ENCODE measurements at places on chromosomes 3 and 15.

DNA sequence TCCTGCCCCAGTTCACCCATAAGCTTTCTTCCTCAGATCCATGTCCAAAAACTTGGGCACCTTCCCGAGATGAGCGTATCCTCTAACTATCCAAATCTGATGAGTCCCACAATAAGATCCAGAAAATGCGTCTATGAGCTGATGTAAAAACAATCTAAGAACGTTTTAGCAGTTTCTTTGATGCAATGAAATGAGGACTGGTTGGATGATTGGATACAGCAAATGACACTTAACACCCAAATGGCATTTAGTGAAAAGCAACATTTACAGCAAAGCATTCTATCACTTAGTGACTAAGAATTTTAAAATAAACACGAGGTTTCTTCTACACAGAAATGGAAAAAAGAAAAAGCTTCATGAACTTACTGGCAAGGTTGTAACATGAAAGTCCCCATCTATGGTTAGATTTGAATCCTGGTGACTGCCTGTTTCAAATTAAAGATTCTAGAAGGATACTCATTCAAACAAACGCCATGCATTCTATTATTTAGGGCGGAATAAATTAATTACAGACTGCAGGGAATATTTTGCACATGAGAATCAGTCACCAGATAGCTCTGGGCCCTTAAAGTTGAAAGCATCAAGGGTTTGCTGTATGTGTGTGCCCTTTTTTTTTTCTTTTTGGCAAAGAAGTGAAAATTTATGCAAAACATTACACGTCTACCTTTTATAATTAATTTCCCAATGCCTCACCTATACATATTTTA lies 598.6 kb downstream of the FOXP1 start:
- DNase-seq = no peak

DNA sequence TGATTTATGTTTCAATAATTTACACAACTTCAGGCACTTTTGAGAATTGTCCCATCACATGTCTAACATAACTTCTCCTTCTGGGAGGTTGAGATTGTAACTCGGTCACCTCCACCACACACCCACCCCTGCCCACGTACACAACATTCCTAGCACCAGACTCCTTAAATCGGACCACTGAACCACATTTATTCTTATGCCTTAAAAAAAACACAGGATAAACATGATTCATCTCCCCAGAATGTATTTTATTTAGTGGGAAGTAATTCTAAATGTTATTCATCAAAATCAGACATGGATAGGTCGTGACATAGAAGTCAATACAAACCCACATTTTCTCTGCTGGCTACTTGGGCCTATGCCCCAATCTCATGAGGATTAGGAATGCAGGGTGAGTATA lies 3.0 kb downstream of the SNTN start:
- DNase-seq = no peak

DNA sequence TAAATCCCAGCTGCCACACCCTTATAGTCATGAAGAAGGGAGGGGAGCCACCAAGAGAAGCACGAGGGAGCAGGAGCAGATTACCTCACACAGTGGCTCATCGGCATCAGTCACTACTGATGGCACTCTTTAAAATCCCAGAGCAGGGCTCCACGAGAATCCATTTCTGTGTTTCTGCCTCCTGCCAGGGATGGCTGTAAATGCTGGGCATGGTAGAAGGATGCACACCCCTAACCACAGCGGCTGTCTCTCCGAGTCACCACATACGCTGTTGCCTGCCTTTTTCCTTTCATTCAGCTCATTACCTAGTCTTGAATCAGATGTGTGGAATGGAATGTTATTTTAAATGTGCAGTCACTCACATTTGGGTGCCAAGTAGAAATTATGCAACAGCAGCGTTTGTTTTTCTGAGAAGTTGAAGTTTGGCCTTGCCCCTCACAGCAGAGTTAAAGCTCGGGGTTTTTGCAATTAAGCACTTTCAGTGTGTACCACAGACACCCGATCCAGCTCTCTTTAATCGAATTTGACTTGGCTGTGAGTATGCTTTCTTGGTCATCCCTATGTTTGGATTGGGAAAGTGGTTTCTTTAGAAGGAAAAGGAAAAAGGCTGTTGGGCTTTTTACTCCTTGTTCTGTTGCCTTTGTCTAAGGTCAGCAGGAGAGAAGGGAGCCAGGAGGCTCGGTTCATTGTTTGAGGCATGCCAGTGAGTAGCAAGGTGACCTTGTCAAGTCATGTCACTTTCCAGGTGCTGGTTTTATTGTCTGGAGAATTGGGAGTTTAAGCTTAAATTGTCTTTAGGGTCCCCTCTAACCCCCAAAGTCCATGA lies 284.2 kb upstream of the TPM1 start:
- DNase-seq = no peak

- DNase-seq = peak; percentile 40
These were observed 164.8 kb upstream of the NUDT16 start for GRCh38 chr3:131216801-131217200.

DNA sequence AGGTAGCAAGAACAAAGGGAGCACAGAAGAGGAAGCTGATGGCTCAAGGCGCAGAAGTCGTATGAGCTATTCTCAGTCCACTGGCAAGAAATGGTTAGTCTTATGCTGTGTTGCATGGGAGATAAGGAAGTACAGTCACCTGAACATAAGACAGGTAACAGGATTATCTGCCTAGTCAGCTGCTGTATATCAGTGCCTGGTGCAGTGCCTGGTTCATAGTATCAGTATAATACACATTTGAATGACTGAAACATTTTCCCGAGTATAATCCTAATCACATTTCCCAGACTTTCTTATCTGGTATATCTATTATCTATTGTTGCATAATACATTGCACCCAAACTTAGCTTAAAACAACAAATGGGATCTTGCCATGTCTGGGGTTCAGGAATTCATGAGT lies 302.5 kb downstream of the GABRG3 start:
- DNase-seq = no peak

GRCh38 chr3:77259694-77260093 lies 219.8 kb downstream of the ROBO2 start:
- DNase-seq = no peak

DNA sequence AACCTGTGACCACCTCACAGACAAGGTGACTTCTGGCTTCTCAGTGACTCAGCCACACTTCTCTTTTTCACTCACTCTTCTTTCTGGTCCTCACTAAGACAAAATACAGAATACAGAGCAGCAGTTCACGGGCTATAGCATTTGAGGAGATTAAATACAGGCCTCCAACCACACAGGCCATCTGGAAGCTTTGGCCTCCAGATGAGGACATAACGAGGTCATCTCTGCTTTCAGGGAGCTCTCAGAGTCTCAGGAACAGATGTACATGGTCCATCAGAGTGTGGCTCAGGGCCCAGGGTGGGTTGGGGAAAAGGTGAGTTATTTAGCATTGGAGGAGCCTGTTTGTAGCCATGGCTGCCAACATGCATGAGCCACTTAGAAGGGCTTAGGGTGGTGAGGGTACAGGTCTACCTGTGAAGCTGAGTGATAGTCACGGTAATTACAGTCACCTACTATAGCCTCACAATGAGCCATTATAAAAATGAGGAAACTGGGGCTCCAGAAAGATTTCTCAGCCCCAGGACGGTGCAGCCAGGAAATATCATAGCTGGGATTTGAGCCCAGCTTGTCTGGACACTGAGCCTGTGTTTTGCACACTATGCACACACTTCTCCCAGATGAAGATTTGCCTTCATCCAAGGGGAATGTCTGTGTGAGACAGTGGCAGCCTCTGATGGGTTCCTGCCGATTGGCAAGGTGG lies 159.8 kb upstream of the CTDSPL start:
- DNase-seq = no peak

- no peak for DNase-seq
These were observed 15.4 kb downstream of the SH3BP5 start for GRCh38 chr3:15316998-15317435.

DNA sequence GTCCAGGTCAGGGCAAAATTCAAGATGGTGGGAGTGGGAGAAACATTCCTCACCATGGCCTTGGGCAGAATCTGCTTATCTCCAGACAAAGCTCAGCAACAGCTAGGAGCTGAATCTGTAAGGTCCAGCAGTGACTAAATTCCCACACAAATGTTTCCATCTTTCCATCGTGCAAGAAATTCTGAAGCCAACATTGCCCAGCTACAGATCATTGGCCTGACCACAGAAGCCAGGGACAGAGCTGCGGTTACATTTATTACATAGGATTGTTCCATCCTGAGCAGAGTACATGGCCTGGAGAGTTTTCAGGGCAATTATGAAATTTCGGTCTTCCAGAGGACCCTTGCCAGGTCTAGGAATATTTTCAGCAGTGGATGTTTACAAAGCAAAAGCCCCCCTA lies 100.3 kb downstream of the LIPC start:
- DNase-seq = no peak

- peak; percentile 86 for DNase-seq
These were observed 31.1 kb upstream of the CCDC174 start for GRCh38 chr3:14620512-14620911.

GRCh38 chr3:55607175-55607574 lies 120.1 kb upstream of the WNT5A start:
- DNase-seq = no peak

DNA sequence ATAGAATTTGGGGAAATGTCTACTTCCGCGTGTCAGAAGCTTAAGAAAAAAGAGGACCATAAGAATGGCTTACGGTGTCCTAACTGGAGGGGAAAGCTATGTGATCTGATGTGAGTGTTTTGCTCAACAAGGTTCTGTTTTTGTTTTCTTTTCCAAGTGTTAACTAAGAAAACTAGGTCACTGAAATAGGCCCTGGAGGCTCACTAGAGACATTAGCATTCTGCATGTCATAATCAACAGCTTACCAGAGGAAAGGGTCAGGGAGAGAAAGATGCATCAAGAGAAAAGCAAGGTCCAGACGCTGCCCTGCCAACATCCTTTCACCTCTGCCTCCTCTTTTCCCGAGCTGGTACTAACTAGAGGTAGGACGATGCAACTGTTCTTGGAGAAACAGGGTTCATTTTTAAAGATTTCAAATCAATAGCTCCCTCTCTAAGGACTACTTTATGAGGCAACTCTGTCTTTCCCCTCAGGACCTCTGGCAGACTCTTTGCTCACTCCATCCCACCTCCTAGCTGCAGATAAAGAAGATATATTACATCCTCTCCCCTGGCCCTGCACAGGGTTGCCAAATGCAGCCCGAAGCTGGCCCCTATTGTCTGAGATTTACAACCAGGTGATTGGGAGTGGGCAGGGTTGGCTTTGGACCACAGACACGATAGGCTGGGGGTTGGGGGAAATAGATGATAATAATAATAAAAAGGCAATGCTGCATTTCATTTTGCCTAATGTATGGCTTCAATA lies 209.9 kb upstream of the SLC2A2 start:
- DNase-seq = no peak

- DNase-seq = no peak
These were observed 56.0 kb upstream of the ATP2B2 start for GRCh38 chr3:10561162-10561945.

DNA sequence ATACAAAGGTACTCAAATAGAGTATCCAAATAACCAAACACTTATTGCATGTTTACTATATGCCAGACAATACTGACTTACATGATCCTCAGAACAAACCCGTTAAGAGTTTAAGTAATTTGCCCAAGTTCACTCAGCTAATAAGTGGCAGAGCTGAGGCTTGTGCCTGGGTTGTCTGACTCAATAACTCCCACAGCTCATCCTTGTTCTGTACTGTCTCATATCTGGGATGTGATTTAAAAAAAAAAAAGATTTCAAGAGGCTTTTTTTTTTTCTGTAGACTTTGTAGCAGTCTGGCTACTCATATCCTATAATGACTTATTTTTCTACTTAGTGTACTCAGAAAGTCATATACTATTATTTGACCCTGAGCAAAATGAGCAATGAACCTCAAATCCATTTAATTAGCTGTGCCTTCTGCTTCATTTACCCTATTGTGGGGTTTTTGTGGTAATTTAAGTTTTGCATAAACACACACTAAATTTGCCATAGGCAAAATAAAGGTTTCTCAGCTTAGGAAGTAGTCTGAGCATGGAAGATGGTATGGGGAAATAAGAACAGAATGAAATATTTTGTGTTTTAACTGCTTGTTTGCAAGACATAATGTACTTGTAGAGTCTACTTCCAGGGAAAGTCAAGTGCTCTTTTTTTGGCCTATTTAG lies 3.1 kb downstream of the NSUN3 start:
- no peak for DNase-seq

DNA sequence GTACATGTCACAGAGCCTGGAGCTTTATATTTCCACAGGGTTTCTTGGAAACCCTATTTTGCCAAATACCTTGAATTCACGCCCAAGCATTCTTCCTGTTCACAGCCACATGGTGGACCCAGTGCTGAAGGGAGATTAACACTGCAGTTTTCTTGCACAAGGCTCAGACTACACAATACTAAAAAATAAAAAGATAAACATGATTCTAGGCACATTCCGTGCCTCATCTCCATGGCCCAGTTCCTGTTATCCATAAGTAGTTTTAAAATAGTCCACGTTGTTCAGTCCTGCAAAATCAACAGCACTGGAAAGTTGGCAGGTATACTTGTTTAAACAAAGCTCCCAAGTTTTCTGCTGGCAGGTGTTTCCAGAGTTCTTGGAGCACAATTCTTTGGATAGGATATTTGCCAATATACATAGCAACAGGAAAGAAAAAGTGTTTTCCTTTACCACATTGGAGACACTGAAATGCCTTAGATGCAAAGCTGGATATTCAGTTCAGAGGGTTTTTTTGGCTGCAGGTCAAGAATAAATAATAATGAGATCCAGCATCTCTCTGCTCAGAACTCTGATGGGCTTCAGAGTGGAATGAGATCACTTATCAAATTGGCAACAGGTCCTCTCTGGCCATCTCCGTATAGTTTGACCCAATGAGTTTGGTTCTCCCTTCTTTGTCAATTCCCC lies 88.1 kb upstream of the TGFBR2 start:
- DNase-seq = no peak

GRCh38 chr3:47491186-47491585 lies 15.4 kb upstream of the SCAP start:
- DNase-seq = no peak

GRCh38 chr15:28900041-28900891 lies 14.5 kb downstream of the APBA2 start:
- DNase-seq = no peak

- no peak for DNase-seq
These were observed 10.0 kb upstream of the FILIP1L start for GRCh38 chr3:100124201-100124761.

DNA sequence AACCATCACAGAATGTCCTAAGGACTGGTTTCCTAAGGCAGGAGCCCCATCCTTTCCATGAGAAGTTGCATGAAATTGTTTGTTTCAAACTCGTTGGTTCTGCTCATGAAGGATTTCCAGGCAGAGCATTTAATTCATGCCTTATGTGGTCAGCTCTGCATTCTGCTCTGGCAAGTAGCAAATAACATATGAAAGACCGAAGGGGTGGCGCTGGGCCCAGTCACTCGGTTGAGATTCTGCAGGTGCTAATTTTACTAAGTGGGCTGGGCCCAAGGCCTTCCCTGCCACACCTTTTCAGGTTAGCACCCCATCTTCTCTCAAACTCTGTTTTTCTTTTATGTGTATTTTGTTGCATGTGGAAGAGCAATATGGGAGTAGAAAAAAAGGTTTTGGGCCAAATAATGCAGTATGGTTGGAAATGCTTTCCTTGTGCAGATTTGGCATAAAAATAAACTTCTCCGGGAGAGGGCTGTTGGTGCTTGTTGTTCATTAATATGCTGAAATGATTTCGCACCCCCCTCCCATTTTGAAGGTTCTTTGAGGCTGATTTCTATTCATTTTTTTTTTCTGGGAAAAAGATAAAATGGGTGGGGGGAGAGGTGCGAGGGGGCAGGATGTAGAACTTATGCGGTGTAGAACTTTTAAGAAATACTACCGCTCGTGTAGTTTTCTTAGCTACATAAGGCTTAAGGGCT lies 182.9 kb upstream of the FEZF2 start:
- no peak for DNase-seq

GRCh38 chr15:92883163-92883875 lies 16.8 kb upstream of the CHD2 start:
- DNase-seq = no peak

- no peak for DNase-seq
These were observed 84.7 kb upstream of the LMCD1 start for GRCh38 chr3:8416965-8417364.
